ENCODE measurements at places on chromosomes 3 and 15. TPM values are rescaled to one million over a fixed set of nuclear protein-coding genes. Genes with fewer than 3 reads are reported as not detected.

DNA sequence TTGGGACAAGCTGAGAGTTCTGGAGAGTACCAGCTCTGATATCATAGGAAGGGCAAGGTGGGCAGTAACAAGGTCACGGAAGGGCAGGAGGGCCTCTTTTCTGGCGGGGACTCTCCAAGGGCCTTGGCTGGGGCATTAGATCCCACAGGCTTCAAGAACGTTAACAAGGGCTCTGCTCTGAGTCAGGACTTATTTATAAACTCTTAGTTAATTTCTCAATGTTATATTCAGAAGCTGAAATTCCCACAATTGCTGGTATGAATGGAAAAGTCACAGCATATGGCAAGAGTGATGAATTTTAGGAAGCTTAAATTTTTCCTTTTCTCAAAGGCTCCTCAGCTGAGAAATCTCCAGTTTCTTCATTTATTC, 320.2 kb upstream of the TBC1D5 start:
- no peak for DNase-seq

- no peak for DNase-seq
These were observed 43.8 kb downstream of the CCR3 start for GRCh38 chr3:46285931-46286619.

Gene ALDH1A2
- 11.7 TPM for polyA plus RNA-seq

- no peak for DNase-seq
These were observed 286.7 kb downstream of the DOCK3 start for GRCh38 chr3:50961386-50961785.

DNA sequence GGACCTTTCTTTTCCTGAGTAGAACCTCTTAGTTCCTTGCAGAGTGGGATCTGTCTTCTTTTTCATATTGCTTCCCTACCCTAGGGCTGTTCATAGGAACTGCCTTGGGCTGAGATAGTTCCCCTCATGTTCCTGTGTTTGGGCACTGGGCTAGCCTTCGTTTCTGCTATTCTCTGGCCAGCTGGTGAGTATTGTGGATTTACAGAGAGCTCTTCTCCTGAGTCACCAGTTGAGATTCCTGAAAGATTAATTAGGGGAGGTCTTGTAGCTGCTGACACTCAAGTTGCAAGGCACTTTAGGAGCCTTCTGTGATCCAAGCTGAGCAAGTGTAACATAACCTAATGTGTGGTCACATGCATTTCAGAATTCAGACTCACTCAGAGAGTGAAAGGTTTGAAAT, 30.7 kb downstream of the CHD2 start:
- peak; percentile 82 for DNase-seq

Gene SERPINI2
- not detected for polyA plus RNA-seq

DNA sequence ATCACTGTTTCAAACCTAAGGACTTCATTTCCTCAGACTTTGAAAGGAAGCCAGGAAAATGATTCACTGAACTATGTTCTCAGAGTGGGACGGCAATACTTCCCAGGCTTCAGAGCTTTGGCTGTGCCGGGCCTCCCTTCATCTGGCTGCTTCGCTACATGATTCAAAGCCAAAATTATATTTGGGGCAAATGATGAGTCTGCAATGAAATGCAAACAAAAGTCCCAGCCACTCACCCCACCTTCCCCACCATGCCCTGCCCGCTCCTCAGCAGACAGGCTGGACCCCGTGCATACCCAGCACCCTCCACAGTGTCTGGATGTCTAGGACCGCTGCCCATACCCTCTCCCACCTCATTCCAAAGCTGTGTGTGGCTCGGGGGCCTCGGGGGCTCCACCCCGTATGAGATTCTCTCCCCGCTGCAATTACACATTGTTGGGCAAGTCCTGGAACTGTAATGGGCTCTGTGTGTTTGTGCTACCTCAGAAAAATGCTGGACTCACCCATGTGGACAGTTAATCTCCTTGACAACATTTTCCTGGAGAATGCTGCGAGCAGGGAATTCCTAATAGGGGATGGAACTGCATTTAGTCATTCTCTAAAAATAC, 32.2 kb downstream of the ATP10A start:
- DNase-seq: peak; percentile 91

- no peak for DNase-seq
These were observed 78.1 kb downstream of the P3H2 start for GRCh38 chr3:190042558-190042957.

DNA sequence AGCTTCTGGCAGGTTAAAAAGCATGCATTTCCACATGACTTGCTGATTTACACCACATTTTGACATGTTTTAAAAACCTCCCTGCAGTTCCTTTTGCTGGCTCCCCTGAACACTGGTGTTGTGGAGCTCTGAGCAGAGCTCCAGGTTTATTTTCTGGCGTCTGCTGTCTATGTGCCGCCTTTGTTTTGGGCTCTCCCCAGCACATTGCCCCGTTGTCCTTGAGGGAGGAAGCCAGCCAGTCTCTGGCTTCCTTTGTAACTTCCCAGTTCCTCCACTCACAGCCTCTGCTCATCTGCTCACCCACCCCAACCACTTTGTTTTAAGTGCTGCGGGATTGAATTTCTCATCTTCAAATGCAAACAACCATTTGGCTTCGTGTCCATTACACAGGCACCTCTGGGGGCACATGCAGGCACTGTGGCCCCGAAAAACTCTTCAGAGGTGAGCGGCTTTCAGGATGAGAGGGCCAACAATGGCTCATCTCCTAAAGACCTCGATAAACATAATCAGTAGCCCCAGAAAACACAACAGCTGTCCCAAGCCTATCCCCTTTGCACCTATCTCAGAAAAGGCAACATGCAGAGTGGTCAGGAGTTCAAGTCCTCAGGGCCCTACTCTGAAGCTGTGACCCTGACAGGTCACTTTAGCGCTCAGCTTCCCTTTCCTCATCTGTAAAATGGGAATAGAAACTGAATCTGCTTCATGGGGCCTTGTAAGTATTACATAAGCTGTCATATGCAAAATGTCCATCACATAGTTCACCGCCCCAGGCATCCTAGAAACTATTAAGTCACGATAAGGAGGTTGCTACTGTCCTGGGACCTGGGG, 1.3 kb upstream of the MEF2A start:
- DNase-seq: peak; percentile 55

Gene EPHB1
- 34.3 TPM for polyA plus RNA-seq

GRCh38 chr3:126344380-126345041, 12.7 kb downstream of the KLF15 start:
- no peak for DNase-seq

Gene FMN1
- polyA plus RNA-seq: 2.8 TPM

GRCh38 chr3:1600206-1600605, 498.5 kb upstream of the CNTN4 start:
- DNase-seq: no peak

GRCh38 chr3:82354228-82354627, 592.8 kb upstream of the GBE1 start:
- DNase-seq: no peak

GRCh38 chr15:72369964-72370363, 5.8 kb downstream of the HEXA start:
- no peak for DNase-seq

DNA sequence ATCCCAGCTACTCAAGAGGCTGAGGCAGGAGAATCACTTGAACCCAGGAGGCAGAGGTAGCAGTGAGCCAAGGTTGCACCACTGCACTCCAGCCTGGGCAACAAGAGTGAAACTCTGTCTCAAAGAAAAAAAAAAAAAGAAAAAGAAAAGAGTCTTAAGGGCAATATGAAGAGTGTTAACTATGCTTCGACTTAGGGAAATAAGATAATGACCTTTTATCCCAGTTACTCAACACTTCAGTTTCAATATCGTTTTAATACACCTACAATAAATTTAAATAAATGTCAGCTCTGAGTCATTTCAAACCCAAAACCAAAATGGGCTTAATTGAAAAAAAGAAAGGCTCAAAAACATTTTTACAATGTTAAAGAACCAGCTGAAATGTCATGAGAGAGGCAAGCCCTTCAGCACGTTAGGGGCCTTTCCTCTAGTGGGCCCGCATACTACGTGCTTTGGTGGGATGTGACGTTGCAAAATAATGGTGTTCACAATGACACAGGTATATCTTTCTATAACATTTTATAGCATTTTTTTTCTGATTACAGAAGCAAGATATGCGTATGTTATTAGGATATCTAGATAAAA, 15.3 kb downstream of the FYCO1 start:
- no peak for DNase-seq

DNA sequence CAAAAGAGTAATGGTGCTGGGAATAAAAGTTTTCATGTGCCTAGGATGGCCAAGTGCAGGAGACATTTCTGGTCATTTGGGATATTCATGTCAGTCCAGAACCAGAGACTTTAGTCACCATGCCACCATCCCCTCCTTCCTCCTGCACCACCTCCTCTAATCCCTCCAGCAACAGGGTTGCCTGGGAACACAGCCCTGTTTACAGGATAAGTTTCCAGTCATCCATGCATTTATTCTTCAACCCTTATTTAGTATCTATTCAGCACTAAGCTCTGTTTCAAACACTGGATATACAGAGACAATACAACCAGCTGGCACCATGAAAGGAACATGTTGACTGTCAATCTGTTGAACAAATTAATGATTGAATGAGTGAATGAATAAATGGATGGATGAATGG, 211.7 kb downstream of the CLSTN2 start:
- DNase-seq: no peak

GRCh38 chr15:74376226-74376625, 8.8 kb upstream of the CYP11A1 start:
- no peak for DNase-seq

Gene PARL
- polyA plus RNA-seq: 36.7 TPM

DNA sequence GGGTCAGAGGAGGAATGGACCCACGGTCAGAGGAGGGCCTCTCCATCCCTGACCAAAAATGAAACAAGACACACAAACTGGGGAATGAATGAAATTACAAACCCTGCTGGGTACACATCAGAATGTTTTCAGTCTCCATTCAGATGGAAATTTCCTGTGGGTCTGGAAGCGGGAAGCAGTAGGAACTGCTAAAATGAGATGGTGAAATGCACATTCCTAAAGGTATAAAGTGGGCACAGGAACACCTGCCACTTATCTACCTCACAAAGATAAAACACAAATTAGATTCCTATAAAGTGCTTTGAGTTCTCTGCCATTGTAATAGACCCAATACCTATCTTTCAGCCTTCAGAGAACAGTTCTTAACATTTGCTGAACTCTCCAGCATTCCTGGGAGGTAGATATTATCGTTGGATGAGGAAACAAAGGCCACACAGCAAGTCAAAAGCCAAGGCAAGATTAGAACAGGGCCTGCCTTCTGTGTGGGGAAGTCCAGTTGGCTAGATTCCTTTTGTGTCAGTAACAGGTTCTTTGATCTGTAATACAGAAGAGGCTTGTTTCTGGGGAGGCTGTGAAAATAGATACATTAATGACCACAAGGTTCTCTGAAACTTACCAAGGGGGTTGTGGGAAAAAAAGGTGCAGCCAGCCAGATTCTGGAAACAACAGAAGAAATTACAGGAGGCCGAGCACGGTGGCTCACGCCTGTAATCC, 98.4 kb downstream of the IGF2BP2 start:
- DNase-seq: no peak

DNA sequence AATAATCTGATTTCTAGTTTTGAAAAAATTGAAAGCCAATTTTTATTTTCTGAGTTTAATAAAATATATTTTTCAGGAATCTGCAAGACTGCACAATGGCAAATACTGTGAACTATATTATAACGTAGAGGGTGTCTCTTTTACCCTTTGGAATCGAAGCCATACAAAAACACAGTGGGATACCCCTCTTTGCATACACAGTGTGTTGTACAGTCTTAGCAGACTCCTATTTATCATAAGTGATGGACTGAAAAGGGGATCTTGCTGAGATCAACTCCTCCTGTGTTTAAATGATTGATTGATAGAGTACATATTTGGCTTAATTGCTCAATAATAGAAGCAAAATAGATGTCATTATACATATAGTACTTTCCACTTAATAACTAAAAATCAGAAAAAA, 981.2 kb downstream of the NSUN3 start:
- DNase-seq: no peak

DNA sequence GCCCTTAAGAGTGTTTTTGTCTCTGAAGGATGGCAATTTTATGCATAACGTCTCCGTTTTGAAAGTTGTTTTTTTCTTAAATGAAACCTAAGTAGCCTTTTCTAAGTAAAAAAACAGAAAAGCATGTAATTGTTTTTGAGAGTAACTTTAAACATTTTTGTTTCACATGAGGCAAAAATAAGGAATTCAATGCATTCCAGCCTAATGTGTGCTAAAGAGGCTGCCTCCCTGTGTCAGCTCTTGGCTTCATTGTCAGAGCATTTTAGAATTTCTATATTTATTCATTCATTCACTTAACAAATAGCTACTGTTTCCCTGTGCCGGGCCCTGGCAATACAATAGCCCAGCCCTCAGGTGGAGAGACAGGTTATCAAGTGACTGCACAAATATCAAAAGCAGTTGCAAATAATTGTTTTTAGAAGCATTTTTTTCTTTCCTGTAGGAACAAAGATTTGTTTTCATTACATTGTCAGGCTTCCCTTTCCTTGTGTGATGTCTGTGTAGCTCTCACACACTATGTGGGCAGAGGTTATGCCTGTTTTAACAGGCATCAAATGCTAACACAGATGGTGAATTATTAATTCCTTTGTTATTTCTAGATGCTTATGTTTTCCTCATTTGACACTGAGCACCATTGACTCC, 81.9 kb downstream of the CCK start:
- no peak for DNase-seq

Gene CLSTN2
- polyA plus RNA-seq: 1.7 TPM

- DNase-seq: no peak
These were observed 343.0 kb downstream of the ROBO1 start for GRCh38 chr3:79424811-79425210.

Gene SLC2A2
- polyA plus RNA-seq: 0.52 TPM

DNA sequence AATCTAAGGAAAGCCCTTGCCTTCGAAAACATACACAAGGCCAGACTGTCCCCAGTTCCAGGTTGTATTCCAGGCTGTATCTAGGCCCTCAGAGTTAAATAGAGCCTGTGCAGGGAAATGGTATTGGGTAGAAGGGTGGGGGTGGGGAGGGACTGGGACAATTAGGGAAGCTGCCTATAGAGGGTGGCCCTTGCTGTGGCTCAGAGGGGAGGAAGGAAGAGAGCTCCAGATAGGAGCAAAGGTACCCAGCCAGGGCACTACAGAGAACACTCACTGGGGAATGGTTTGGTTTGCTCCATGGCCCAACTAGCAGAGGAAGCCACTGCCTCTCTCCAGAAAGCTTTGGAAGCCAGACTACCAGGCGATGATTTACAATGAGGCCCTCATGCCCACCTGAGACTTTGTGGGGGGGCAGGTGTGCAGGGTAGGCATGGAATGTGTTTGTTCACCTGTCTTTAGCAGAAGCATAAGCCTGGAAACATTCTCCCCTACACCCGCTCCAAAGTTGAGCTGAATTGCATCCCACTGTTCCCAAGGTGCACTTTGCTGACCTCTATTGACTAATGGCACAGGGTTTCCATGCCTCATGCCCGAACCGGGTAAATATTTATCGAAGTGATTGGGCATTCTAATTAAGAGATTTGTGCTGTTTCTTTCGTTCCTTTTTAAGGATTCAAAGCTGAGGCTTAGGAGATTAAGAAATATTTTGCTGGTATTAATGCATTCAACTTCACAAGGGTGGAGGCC, 6.3 kb upstream of the TLE3 start:
- DNase-seq: no peak

DNA sequence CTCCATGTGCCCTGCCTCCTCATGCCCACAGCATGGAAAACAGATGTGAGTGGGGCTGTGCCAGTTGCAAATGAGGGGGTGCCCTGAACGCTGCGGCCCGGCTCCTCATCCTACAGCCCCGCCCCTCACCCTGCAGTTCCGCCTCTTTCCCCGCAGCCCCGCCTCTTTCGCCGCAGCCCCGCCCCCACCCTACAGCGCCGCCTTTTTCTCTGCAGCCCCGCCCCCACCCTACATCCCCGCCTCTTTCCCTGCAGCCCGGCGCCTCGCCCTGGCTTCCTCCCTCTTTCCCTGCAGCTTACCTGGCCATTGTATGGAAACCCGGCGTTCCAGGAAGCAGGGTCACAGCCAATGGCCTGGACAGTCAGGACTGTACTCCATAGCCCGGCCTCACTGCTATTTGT, 284.9 kb downstream of the TLE3 start:
- DNase-seq: no peak

All from muscle of back (tissue), 13 donors.